ENCODE measurements at places on chromosomes 12 and 14. TPM values are rescaled to one million over a fixed set of nuclear protein-coding genes. Genes with fewer than 3 reads are reported as not detected.

The ACSM4 gene
- not detected for polyA plus RNA-seq

- DNase-seq = peak; percentile 8
Measured at GRCh38 chr14:80211153-80212022, at the start of gene DIO2. Gene DIO2 (minus strand): TSS chr14:80211504. CDS start chr14:80211472, 32 bp downstream.

- DNase-seq = no peak
Measured at GRCh38 chr12:110592078-110592477, 9.0 kb upstream of the PPTC7 start.

DNA sequence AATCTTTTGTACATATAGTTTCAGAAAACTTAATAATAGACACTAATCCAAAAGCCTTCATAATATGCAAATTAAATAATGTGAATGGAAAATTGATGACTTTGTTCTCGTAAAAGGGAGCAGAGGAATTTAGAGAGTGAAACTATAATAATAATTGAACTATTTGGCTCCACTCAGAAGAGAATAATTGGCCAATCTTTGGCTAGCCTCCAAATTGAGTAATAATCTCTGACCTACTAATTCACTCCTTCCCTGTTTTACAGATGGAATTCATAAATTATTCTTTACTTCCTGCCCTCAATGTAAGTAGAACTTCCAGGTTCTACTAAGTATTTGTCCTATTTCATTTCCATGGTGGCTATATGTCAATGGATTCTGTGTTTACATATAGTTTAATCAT, 15.8 kb downstream of the TRIM9 start:
- no peak for DNase-seq

DNA sequence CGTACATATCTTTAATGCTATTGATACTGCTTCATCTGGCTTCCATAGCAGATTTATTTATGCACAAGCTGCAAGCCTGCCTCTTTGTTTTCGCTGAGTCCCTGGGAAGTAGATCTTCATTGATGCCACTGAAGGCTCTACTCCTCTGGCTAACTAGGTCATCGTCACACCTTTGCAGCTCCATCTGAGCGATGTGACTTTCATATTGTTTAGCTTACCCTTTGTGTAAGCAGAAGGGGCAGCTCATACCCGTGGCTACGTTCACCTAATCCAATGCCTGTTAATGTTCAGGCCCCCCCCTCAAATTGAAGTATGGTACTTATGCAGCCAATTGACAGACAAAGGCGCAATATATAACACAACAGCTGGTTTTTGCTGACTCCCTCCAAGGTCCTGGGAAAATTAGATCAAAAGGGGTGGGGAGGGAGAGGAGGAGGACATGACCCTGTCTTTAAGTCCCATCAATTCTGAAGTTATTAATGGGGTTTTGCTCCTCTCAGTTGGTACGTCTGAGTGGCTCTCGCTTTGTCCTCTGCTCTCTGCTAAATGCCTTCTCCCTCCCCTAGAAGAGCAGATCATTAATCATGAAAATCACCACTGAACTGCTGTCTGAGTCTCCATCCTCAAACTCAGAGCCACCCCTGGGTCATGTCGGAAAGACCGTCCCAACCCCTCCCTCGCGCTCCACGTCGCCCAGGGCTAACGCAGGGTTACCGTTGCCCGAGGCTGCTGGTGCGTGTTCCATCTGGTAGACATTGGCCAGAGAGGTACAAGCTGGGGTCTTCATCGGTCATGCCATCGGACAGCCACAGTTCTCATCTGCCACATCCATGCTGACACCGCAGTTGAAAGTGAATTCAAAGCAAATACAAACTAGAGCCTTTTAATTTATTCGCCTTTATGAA, 128.8 kb downstream of the ADGRD1 start:
- no peak for DNase-seq

DNA sequence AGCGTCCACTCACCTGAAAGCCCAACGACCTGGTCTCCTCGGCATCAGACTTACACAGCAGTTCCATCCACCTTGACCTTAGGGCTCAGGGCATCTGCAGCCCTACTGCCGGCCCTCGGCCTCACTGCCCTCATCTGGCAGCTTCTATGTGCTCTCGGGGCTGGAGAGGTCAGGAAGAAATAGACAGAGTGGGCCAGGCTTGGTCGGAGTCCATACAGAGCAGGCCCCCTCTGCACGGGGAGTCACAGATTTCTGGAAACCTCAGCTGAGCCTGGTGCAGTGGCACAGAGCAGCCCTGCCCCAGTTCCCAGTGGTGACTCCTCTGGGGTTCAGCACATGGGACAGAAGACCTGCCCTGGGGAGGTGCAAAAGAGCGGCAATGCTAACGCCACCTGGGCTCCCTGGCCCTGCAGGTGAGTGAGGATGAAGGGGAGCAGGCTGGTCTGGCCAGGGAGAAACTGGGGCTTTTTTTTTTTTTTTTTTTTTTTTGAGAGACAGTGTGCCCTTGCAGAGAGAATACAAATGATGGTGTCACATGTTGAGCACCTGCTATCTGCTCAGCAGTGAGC, 190.1 kb upstream of the PRMT8 start:
- DNase-seq = no peak

DNA sequence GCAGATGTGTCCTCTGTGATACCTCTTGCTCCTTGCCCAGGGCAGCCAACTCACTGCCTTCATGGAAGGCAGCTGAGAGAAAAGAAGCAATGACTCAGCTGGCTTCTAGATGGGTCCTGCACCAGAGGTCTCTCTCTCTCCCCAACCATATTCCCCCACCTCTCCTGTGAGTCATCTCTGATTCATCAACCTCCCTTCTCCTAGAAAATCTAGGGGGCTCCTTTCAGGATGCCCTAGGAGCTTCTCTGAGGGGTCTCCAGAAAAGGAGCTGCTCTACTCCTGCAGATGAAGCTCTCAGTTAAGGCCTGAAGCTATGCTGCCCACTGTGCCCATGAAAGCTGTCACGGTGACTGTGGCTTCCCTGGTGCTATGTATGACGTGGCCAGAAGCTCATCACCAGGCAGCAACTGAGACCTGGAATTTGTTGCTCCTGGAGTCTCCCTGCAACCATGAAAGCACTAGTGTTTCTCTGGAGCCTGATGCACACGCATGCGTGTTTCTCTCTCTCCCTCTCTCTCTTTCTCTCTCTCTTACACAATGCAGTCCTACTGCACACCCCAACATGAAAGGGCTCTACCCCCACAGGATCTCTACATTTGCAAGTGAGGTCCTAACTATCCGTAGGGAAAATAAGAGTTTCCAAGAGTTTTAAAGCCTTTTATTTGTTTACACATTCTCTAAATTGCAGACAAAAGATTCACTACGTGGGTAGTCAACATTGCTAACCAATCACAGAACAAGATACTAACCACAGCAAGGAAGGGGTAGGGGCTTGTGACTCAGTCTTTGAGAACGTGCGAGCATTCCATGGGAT, 285.3 kb downstream of the DPF3 start:
- DNase-seq = no peak

DNA sequence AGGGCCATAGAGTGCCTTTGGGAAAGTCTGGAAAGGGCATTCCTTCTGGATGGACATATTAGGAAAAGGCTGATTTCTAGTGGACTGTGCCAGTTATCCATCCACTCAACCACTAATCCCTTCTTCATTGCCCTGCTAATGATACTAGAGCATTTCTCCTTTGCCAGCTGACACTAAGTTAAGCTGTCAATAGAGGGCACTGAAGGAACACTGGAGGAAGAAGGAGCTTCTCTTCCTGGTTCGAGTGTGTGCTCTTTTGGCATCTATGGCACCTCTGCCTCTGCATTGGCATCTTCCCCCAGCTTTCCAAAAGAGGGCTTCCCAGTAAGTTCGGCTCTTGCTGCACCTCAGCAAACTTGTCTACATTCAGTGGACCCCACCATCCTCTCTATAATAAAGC, 165.4 kb downstream of the DERA start:
- no peak for DNase-seq

- DNase-seq = no peak
Measured at GRCh38 chr12:122028905-122029560, 7.3 kb downstream of the BCL7A start.

DNA sequence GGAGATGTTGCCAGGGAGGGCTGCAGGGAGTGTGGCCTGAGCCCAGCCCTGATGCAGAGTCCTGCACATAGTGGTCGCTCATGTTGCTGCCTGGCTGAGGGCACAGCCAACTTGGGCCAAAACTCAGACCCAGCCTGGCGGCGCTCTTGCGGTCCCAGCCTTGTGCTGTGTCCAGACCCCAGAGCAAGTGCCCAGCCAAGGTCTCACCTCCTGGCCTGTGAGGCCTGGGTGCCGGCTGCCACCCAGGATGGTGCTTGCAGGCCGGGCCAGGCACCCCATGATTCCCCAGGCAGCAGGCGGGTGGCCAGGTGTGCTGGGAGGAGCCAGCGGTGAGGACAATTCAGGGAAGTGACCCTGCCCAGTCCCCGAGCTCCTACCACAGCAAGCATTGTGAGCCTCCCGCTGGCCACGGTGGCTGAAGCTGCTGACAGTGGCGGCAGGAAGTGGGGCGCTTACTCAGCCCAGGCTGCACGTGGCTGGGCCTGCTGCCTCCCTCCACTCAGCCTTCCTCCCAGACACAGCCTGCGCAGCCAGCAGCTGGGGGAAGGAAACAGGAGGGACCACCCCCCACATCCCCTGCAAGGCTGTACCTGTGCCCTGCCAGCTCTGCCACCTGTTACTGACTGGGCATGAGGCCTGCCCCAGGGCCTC, 17.7 kb upstream of the PGF start:
- DNase-seq = no peak

Measured in left kidney (tissue), 8 donors.